ENCODE measurements at places on chromosomes 12 and 14.

GRCh38 chr12:24945845-24946244 lies 3.1 kb downstream of the BCAT1 start:
- DNase-seq, result no peak

- DNase-seq, result no peak
Measured at GRCh38 chr12:44053549-44054127, 217.8 kb downstream of the TMEM117 start.

- DNase-seq, result no peak
Measured at GRCh38 chr12:33116284-33116683, 219.7 kb upstream of the PKP2 start.

DNA sequence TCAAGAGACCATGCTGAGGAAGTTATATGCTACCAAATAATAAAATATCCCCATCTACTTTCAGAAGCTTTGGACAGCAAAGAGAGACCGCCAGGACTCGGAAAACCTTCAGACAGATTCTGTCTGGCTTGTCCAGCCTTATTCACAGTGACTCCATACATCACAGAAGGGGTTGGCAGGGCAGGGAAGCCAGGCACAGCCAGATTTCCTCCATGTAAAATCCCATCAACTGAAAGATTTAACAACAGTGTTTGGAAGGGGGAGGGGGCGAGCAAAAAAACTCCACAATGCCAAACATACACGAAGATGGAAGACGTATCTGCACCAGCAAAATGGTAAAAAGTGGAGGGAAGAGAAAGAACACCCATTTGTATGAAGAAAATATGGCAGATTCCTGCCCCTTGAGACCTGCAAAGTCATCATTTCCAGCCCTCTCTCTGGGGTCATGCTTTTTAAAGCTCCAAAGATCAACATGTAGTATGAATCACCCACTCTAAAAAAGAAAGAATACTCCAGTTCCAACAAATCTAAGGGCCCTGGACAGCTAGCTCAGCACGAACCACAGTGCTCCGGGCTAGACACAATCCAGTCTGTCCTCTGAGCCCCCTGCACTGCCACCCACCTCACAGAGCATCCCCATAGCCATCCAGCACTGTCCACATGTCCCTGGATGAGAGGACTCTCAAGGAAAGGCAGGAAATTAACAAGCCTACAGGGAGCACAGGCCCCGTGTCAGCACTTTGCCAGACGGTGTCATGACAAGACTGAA lies 116.4 kb downstream of the DICER1 start:
- no peak for DNase-seq

DNA sequence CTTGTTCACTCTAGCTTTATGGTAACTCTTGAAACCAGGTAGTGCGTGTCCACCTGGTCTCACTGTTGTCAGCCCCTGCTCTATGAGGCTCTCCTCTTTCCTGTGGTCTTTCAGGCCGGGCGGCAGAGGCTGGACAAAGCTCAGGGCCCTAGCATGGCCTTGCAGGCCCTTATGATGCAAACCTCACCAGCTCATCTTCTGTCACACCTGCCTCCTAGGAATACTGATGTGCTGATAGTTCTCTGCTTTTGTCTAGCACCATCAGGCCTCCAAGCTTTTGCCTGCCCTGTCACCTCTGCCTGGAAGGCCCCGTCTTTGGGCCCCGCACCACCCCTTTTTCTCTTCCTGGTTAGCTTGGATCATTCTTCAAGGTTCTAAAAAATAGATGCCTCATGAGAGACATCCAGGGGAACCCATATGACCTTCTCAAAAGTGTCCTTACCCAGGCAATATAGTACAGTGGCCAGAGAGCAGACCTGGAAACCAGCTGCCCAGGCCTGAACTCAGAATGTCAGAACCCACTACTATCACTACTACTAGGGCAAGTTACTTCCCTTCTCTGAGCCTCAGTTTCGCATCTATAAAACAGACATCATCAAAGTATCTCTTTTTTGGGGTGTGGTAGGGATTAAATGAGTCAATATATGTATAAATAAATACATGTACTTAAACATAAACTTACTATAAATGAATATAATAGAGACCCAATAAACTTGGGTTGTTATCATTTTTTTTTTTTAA lies 91.7 kb downstream of the ZFP36L1 start:
- no peak for DNase-seq

- no peak for DNase-seq
Measured at GRCh38 chr14:30005114-30005808, 77.6 kb upstream of the PRKD1 start.

DNA sequence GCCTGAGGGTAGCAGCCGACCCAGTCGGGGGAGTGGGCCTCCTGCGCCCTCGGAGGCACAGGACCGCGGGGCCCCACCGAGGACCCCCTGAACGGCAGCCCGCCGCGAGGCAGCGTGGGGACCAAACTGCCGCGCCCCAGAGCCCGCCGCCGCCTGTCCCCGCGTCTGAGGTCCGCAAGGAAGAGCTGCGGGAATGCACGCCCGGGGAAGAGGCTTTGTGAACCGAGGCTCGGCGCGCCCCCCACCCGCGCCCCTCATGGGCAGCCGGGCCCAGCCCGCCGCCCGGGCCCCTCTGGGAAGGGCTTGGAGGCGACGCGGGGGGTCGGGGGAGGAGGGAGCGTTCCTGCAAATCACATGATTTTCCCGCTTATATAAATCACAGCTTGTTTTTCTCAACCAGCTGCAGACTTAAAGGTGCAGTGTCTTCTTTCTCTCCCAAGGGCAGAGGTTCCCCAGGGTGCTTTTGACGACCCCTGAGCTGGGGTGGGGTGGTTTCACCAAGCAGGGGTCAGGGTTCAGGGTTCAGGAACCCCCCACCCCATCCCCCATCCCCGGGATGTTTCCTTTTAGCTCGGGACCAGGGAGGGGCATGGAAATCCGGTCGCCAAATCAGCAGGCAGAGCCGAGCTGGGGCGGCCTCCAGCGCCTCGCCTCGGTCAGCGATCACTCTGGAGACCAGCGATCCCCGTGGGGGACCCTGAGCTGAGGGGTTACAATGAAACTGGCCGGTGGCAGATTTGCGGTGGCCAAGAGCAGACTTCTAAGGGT lies 44.7 kb upstream of the ATP23 start:
- no peak for DNase-seq

DNA sequence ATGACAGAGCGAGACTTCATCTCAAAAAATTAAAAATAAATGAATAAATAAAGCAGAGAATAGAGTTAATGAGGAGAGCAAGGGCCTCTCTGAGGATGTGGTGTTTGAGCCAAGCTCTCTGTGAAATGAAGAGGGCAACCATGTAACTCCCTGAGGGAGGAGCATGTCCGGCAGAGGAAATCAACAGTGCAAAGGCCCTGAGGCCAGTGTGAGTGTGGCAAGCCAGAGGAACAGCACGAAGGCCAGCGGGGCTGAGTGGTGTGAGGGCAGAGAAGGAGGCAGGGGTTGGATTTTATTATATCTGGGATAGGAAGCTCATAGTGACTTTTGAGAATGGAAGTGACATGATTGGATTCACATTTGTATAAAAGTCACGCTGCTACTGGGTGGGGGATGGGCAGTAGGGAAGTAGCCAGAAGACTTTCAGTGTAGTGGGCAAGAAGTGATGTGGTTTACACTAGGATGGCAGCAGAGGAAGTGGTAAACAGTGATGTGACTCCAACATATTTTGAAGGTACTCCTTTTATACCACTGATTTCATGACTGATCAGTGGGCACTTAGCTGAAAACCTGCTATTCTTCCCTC lies 10.3 kb upstream of the LRP1-AS start:
- DNase-seq, result no peak

DNA sequence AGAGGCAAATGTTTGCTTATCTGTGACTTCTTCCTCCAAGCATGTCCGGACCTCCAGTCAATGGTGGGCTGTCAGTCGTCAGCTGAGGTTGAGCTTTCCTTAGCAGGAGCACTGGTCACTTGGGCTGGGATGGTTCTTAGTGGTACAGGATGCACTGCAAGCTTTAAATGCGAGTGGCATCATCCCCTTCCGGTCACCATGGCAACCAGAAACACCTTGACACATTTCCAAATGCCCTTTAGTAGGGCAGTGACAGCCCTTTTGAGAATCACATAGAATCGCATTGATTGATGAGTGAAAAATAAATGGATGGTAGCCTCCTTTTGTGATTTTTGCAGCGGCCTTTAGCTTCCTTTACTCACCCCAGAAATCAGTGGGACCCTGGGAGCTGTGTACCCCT lies 24.1 kb downstream of the NTF3 start:
- no peak for DNase-seq

DNA sequence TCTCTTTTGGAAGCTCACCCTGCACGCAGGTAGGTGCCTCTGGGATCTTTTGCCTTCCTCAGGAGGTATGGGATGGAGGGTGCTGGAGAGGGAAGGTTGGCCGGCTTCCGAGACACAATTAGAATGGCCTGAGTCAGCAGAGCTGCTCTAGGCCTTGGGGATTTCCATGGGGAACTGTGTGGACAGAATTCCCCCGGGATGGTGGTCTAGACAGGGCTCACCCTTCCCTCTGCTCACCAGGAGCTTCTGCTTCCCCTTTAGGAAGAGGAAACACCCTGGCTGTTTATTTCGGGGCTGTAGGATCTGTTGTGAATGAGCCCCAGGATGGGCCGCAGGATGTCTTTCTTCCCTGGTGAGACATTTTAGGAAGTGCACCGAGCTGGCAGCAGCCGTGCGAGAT lies 43.7 kb upstream of the TMED10 start:
- no peak for DNase-seq

DNA sequence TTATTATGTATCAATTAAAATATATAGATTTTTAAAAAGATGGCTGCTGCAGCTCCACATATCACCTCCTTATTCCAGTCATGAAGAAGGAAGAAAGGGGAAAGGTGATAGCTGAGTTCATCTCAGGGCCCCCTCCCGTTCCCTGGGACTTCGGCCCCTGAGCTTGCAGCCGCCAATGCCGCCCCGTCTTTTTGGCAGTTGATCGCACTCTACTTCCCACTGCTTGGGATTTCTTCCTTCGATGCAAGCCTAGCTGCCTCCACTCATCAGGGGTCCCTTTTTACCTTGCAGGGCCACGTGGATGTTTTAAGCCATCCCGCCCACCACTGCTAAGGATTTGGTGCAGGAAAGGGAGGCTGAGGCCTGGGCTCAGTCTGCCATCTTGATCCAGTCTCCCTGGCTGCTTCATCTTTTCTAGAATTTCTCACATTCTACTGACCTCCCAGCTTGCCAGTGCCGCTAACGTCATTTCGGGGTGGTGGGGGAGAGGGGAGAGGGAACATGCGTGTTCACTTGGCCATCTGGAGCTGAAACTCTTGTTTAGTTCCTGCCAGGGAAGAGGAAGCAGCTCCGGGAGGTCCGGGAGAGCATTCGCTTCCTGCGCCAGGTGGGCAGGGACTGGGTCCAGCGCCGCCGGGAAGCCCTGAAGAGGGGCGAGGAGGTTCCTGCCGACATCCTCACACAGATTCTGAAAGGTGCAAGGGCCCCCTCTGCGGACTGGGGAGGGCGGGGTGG lies 31.3 kb downstream of the CYP46A1 start:
- no peak for DNase-seq

DNA sequence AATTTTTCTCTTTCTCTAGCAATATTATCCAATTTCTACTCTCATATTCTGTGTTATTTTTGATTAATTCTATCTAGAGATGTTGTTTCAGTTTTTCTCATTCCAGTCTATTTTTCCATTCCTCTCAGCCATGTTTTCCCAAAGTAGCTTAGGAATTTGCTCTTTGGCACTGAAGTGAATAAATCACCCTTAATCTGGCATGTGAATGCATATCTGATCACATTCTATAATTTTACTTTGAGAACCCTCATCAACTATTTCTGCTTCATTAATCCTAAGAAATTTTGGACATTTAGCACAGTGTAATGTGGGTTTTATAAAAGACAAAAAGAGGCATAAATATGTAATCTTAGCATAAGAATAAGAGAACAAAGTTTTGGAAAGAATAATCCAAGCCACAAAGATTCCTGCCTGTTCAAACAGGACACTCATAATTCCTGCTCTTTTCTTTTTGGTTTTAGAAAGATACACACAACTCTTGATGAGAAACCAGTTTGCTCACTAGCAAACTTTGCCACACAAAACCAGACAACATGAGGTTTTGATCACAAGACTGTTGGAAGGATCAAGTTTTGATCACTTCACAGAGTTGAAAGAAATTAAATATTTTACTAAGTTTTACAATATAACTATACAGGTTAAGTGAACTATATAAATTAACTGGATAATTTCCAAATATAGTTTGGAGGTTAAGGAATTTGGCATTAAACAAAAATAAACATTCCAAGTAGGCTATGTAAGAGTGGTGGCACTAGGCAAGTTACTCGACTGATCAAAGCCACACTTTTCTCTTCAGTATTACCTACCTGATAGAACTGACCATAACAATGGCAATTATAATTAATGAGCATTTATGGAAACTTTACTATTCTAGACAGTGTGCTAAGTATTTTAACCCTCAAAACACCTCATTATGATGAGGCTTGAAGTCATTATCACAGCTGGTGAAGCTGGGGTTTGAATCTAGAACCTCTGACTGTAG lies 226.6 kb upstream of the TMTC1 start:
- no peak for DNase-seq

GRCh38 chr12:95796225-95796981 lies 5.8 kb upstream of the NTN4 start:
- no peak for DNase-seq

- DNase-seq, result no peak
Measured at GRCh38 chr14:95770777-95771176, 56.9 kb upstream of the TCL1A start.

GRCh38 chr14:102739190-102739469 lies 38.1 kb upstream of the TRAF3 start:
- no peak for DNase-seq

- no peak for DNase-seq
Measured at GRCh38 chr12:119725523-119725922, 57.6 kb downstream of the PRKAB1 start.

DNA sequence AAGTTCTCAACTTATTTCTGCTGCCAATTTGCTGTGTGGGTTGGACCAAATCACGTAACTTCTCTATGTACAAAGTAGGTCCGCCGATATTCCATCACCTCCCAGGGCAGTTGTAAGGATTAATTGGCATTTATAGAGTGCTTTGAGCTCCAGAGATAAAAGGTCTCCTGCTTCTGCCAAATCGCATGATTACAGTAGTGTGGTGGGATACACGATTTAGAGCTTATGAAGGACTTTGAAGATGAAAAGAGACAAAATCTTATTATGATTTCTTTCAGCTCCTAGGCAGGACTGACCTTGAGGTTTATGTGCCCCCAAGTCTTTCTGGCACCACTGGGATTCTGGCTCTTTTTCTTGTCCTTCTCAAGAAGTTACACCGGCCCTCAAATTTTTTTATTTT lies 84.7 kb downstream of the TBC1D30 start:
- DNase-seq, result no peak

DNA sequence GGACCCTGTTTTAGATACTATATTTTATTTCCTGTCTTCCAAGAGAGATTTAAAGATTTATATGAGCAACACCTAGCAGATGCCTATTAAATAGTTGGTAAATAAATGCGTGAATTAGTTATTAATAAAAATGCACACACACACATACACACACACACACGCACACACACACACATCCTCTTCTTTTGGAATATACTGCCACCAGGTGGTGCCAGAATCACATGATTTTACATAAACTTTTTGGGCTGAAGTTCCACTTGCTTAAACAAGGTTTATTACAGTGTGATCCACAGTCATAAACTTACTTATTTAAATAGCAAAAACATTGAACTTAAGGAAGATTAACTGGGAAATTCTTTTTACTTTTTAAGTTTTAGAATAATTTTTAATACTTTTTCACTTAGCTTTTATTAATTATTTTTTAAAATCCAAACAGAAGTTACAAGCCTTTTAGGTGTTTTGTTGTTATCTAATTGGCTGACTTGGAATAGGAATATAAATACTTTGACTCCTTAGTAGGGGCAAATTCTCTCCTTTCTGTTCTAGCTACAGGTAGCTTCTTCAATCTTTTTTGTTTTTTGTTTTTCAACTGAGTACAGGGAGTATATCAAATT lies 17.5 kb downstream of the RAD51B start:
- no peak for DNase-seq

- no peak for DNase-seq
Measured at GRCh38 chr12:56571121-56571520, 49.5 kb downstream of the RBMS2 start.

Data from stimulated activated naive CD4-positive, alpha-beta T cell treated with Interleukin-2 at 50 U/mL for 16 hours (primary cell).